ENCODE measurements at places on chromosomes 2 and 18.

DNA sequence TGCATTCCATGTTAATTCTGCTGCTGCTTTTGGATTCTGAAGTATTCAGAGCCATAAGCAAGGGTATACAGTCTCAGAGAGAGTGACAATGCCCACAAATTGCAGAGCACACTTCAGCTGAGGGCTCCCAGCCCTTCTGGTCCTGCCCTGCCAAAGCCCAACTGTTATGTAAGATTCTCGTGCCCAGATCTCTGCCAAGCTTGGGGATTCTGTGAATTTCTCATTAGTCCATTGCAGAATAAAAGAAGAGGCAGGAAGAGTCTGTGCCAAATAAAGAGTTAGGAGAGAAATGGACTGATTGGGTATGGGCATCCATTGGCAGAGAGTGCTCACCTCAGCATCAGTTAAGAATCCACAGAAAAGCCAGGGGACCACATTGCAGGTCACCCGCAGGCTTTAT lies 112.0 kb upstream of the PNPT1 start:
- DNase-seq, result no peak

GRCh38 chr2:107132070-107132469 lies 246.1 kb upstream of the ST6GAL2 start:
- no peak for DNase-seq

DNA sequence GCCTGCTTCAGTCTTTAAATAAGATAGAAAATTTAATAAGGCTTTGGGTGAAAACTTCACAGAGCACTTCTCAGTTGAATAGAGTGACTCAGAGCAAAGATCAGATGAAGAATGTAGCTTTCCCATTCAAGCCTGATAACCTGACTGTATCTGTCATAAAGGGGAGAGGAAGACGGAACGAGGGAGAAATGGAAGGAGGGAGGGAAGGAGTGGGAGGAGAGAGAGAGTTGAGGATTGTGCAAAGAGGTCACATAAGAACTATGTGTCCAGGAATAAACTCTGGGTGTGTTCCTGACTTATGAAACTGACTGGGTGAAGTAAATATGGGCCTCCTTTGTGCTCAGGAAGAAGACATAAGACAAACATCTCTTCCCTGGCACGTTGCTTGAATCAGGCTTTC lies 385.5 kb downstream of the LPIN1 start:
- no peak for DNase-seq

GRCh38 chr2:123870206-123870880 lies 154.7 kb upstream of the CNTNAP5 start:
- DNase-seq, result no peak

Measured in AG04449 (cell line).